ENCODE measurements at places on chromosomes 6 and 20. TPM values are rescaled to one million over a fixed set of nuclear protein-coding genes. Genes with fewer than 3 reads are reported as not detected.

BMP6 gene
- 0.09 TPM for total RNA-seq

MUC22 gene
- not detected for total RNA-seq

BHLHE23 gene
- not detected for total RNA-seq

DYNLT1 gene
- 98.3 TPM for total RNA-seq

SERINC3 gene
- total RNA-seq, result 43.1 TPM

EPPIN gene
- not detected for total RNA-seq

HRH3 gene
- total RNA-seq, result not detected

ZNF165 gene
- 3.6 TPM for total RNA-seq

ZMYND8 gene
- 33.4 TPM for total RNA-seq

CCM2L gene
- total RNA-seq, result not detected

TMEM242 gene
- total RNA-seq, result 8.0 TPM

DDX27 gene
- total RNA-seq, result 45.2 TPM

CRISP3 gene
- total RNA-seq, result not detected

PRSS16 gene
- 0.65 TPM for total RNA-seq

RIPPLY2 gene
- not detected for total RNA-seq

E2F1 gene
- total RNA-seq, result 71.2 TPM

RCAN2 gene
- not detected for total RNA-seq

ZSCAN23 gene
- 1.6 TPM for total RNA-seq

TBP gene
- total RNA-seq, result 22.1 TPM

STX11 gene
- 19.4 TPM for total RNA-seq

TREML1 gene
- total RNA-seq, result not detected

NOX3 gene
- not detected for total RNA-seq

IER3 gene
- 386 TPM for total RNA-seq

DUSP15 gene
- total RNA-seq, result not detected

FRS3 gene
- total RNA-seq, result 4.1 TPM

HSPA12B gene
- total RNA-seq, result not detected

CBLN4 gene
- not detected for total RNA-seq

ID4 gene
- total RNA-seq, result not detected

PDE7B gene
- total RNA-seq, result 0.68 TPM

SLC13A3 gene
- total RNA-seq, result not detected

ZSCAN9 gene
- 2.5 TPM for total RNA-seq

MYMX gene
- total RNA-seq, result not detected

HLA-B gene
- 2,968 TPM for total RNA-seq

TBC1D7 gene
- 21.3 TPM for total RNA-seq

OR12D1 gene
- not detected for total RNA-seq

SLC35D3 gene
- not detected for total RNA-seq

SYNDIG1 gene
- total RNA-seq, result not detected

BFSP1 gene
- total RNA-seq, result 0.18 TPM

RBM39 gene
- total RNA-seq, result 317 TPM

Measured in activated CD8-positive, alpha-beta T cell treated with anti-CD3 and anti-CD28 coated beads for 36 hours (primary cell).